ENCODE measurements at places on chromosomes 16 and 17.

DNA sequence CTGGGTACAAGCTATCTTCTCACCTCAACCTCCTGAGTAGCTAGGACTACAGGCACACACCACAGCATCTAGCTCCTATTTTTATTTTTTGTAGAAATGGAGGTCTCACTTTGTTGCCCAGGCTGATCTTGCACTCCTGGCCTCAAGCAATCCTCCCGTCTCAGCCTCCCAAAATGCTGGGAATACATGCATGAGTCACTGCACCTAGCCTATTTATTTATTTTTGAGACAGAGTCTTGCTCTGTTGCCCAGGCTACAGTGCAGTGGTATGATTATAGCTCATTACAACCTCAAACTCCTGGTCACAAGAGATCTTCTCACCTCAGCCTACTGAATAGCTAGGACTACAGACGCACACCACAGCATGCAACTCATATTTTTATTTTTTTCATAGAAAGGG is 40.1 kb upstream of the RGS9 start:
- no peak for DNase-seq

DNA sequence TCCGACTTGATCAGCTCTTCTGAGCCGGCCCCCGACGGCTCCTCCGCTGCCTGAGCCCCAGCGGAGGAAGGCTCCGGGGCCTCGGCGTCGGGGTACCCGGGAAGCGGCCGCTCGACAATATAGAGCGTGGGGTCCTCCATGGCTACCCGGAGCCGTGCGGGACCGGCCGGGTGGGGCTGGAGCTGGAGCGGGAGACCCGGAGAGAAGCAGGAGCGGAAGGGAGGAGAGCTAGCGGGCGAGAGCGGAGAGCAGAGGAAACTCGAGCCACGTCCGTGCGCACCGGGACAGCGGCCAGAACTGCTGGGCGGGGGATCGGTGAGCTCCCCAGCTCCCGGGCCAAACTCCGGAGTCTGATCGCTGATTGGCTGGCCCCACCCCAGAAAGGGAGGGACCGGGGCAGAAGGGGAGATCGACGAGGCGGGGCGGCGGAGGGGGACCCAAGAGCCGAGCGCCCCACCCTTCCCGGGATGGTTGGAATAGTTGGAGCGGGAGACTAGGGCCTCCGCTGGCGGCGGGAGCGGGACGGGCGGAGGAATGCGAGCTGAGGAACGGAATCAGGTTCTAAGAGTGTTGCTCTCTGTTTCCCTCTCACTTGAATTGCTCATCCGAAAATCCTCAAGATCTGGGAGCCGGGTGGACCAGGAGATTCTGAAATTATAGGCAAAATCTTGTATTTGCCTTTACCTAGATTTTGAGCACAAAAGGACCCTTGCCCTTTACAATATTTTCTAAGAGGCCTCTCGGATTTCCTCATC is at the start of gene CAVIN1:
Gene CAVIN1 (minus strand): TSS at position 299 of the 755 bp plus-strand sequence. CDS start 159 bp downstream, at position 140.
- no peak for DNase-seq

DNA sequence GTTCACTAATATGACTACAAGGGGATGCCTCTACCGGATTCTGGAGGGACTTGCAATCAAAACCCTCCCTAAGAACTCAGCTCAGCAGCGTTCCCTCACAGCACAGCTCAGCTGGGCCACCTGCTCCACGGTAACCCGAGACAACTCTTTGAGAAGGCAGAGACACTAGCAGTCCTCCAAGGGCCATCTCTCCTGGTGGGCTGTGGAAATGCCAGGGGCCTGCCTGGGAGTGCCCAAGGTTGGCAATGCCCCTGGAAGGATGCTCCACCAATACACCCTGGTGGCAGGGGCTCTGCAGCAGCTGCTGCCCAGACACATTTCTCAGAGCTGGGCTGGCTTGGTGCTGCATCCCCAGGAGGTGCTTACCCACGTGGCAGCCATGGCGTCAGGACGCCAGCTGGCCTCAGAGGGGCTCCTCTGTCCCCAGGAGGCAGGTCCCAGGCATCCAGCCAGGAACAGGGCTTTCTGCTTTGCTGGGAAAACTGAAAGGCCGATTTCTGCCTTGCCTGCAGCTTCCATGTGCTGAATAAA is 16.5 kb downstream of the CDIP1 start:
- DNase-seq: no peak

DNA sequence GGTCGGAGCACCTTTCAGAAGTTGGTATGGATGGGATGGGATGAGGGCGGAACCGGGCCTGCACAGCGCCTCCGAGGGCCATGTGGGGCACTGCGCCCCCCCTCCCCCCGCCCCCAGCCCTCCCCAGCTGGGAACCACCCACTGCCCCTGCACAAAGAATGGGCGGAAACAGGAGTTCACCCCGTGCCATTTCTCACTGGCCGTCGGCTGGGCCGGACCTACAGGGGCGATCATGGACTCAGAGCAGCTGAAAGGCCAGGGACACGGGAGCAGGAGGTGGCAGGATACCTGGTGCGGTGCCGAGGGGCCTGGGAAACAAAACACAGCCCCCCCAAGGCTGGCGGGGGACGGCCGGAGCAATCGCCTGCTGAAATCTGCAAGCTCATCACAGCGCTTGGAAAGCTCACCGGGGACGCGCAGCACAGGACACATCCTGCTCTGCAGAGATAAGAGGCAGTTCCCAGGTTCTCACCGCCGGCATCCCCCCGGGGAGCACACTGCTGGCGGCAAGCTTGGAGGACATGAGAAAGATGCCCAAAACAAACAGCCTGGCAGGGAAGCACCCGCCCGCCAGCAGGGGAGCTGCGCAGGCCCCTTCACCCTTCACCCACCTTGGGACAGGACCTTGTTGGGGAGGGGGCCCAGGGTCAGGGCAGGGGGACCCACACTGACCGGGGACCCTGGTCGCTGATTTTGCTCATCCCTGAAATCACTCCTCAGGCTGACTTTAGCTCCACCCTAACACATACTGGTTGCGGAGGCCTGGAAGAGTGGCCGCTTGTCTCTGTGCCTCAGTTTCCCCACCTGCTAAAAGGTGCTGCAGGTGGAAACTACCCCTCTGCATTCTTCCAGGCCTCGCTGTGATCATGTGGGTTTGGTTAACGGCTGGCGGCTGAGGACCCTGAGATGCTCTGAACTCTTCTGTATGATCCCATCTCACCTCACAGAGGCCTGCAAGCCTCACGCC is 263.9 kb downstream of the C16orf95 start:
- DNase-seq: no peak

DNA sequence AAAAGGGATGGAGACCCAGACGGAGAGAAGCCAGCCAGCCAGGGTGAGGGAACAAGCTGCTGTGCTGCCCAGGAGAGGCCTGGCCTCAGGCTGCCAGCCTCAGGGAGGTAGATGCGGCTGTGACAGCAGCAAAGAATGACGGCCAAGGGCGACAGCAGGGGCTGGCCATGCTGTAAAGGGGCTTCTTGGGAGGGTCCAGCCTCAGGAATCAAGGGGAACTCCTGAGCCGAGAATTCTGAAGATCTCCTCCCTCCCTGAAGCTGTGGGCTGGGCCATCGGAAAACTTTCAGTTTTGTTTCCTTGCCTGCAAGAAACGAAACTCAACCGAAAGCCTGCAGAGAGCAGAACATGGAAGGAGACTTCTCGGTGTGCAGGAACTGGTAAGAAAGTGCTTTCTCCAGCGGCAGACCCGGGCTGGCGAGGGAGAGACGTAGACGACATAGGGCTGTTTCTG is at the start of gene XAF1:
Gene XAF1 (plus strand): TSS at position 316 of the 454 bp plus-strand sequence. CDS start 33 bp downstream, at position 349.
- DNase-seq: peak; percentile 53

DNA sequence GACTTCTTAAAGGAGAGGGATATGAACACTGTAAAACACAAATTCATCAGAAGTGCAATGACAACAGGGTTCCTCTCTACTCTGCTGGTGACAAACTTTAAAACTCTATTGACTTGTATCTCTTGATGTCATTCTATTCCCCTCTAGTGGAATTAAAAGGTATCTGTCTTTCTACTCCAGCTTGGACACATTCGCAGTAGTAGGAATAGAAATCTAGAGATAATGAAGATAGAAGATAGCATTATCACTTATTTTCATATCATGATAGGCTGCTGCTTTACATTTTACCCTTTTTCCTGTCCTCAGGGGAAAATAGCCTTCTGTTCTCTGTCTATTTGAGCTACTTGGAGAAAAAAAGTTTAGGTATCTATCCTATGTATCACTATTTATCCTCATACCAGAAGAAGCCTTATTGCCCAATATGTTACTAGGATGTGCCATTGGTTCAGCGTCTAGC is 209.6 kb upstream of the CACNG5 start:
- no peak for DNase-seq

DNA sequence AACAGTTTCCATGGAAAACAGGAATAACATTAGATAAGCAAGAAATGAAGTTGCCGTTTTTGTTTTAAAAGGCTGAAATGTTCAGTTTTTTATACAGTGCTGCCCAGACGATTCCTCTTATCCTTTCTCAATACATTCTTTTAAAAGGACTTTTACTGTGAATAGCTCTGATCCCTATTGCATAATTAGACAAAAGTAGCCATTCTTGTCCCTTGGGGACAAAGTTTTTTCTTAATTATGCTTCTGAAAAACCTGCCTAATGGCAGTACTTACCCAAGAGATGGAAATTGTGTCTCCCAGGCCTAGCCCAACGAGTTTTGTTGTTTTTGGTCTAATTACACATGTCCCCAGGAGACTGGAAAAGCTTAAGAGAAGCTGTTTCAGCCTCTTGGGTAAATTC is 27.6 kb downstream of the NXPH3 start:
- no peak for DNase-seq

- DNase-seq: peak; percentile 92
Measured at GRCh38 chr16:88700636-88701482, 5.3 kb downstream of the RNF166 start.

GRCh38 chr17:77885678-77886386 is 72.7 kb upstream of the TNRC6C start:
- no peak for DNase-seq

DNA sequence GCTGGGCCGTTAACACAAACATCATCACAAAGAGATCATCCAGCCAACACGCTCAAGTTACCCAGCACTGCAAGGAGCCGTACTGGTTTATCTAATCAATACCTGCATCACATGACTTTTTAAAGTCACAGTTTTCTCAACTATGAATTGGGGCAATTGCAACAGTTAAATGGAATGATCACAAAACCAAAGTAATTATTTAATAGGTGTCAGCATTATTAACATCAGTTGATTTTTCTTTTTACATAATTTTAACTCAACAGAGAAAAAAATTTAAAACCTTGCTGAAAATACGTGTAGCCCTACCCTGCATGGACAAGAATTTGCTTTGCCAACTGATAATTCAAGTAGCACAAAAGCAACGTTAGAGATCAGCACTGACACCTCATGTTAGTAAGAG is 95.7 kb upstream of the SOX9 start:
- DNase-seq: no peak

DNA sequence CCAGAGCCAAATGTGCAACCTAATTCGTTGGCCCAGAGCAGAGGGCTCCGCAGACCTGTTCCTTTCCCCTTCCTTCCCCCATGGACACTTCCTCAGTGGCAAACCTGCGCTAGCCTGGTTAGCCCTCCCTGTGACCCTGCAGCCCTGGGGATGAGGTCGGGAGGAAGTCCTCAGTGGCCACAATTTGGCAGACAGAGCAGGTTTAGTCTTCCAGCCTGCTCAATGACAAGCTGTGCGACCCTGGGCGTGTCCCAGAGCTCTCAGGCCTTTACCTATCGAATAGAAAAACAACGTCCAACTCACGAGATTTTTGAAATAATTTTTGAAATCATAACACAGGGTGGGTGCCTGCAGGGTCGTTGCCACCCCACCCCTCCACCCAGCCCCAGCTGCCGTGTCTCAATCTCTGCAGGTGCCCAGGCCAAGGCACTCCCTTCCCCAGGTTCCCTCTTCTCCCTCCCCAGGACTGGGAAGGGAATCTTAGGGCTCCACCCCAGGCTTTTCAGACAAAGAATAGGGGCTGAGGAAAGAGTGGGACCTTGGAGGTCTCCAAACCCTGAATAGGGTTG is 1.4 kb downstream of the HBM start:
- no peak for DNase-seq

- no peak for DNase-seq
Measured at GRCh38 chr16:4814542-4815173, 12.2 kb upstream of the ROGDI start.

DNA sequence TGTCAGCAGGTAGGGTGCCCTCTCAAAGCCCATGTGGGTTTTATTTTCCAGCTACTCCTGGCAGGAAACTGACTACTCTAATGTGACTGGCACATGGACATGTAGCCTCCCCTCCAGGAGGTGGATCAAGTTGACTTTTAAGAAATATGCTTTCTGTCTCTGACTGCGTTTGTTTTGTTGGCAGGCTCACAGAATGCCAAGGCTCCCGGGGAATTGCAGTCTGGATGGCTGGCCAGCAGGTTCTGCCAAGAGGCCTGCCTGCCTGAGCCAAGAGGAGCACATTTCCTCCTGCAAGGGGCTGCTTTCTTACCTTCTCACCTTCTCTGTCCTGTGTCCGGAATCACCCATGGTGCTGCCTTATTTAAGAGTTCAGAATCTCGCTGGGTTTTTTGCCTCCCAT is 217.3 kb upstream of the ERCC4 start:
- DNase-seq: no peak

DNA sequence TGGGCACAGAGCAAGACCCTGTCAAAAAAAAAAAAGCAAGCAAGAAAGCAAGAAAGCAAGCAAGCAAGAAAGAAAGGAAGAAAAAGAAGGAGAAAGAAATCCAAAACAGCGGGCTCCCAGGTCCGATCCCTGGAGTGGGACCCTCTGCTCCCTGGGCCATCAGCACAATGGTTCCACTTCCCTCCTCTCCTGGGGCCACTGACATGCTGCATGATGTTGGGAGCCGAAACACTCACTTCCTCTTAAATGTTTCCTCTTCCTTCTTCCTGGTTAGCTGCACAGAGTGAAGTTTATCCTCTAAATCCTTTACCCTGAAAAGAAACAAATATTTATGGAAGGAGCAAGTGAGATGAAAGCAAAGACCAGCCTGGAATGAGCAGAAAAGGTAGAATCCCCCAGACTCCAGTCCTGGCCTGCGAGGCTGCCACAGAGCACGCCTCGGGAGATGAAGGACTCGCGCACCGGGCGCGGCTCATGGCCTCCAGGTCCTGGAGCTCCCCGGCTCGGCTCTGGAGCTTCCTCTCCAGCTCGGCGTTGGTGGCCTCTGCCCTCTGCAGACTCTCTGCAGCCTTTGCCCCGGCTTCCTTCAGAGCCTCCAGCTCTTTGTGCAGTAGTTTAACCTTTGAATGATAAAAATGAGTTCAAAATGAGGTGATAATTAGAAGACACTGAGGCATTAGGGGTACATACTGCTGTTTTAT is 19.0 kb downstream of the CCDC57 start:
- DNase-seq: no peak

GRCh38 chr16:69669577-69669976 is 56.8 kb downstream of the NQO1 start:
- DNase-seq: no peak
